Skin of body (tissue), 3 donors: ENCODE measurements at places on chromosomes 6 and 20. TPM values are rescaled to one million over a fixed set of nuclear protein-coding genes. Genes with fewer than 3 reads are reported as not detected.

- DNase-seq = no peak
Measured at GRCh38 chr6:131838051-131838450, 30.2 kb downstream of the ENPP1 start.

GRCh38 chr20:23139524-23139923 lies 53.4 kb upstream of the CD93 start:
- peak; percentile 8 for DNase-seq

Gene OARD1
- 12.1 TPM for total RNA-seq

Gene HCRTR2
- total RNA-seq = not detected

GRCh38 chr6:18269253-18269652 lies 4.9 kb upstream of the DEK start:
- no peak for DNase-seq

DNA sequence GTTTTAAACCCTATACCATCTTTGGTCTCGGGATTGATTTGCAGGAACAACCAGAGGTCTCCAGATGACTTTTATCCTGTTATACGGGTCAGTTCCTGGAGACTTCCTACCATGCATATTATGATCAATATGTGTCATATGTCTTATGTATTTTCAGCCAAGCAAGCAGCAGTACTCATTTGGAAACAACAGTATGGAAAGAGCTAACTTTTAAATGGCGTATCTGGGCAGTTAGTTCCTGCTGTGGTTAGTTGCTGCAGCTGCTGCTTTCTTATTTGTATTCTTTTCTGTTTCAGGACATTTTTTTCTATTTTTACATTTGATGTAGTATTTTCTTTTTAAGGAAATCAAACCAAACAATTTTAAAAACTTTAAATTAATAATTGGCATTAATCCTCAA lies 207.5 kb downstream of the MANEA start:
- no peak for DNase-seq

- no peak for DNase-seq
Measured at GRCh38 chr6:53029257-53029656, 34.2 kb upstream of the GSTA4 start.

Gene VSTM2L
- total RNA-seq = 4.1 TPM

Gene CDH4
- total RNA-seq = 0.10 TPM

DNA sequence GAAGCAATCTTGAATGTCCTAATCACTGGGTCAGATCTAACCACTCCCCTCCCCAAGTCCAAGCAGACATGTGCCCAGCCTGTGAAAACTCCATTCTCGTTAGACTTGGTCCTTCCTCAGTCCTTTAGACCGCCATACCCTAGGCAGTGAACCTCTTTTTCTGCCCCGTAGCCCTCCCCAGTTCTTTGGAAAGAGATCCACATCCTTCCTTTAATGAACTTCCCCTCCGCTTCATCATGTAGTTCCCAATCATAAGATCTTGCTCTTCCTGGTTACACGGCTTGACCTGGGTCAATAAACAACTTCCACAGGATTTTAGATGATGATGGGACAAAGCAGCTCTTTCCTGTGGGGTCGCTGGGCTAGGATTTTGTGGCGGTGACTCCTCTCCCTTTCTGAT lies 9.6 kb downstream of the AHCY start:
- DNase-seq = no peak
